ENCODE measurements at places on chromosomes 4 and X.

DNA sequence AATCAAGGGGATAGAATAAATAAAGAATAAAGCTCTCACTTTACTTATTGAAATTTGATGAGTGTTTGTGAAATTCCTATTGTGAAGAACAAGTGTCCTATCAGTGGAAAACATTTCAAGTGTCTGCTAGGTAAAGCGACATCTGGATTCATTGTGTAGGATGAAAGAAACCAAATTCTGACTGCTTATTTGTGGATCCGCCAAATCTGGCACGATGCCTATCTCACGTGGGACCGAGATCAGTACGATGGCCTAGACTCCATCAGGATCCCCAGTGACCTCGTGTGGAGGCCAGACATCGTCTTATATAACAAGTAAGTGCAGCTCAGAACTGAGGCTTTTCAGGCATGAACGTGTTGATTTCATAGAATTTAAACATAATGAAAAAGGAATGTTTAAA lies 1.9 kb downstream of the CHRNA9 start:
- DNase-seq, result no peak

DNA sequence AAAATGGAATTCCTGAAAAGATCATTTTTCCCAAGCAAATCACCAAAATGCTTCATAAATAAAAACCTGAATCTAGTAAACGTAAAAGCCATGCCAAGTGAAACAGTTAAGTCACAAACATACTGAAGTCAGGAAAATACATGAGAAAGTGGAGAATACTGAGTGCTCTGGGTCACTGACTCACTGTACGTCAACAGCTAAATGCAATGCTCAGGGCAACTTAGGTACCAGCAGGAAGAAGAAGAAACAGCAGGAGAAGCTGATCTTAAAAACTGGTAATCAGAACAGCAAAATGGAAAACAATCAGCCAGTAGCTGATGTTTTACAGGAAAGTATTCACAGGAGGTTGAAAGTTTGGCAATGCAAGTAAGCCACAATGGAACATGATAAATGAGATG lies 252.6 kb upstream of the ETNPPL start:
- no peak for DNase-seq

GRCh38 chr4:56708146-56708545 lies 27.1 kb upstream of the HOPX start:
- no peak for DNase-seq

GRCh38 chr4:151922811-151923210 lies 162.0 kb upstream of the GATB start:
- no peak for DNase-seq

DNA sequence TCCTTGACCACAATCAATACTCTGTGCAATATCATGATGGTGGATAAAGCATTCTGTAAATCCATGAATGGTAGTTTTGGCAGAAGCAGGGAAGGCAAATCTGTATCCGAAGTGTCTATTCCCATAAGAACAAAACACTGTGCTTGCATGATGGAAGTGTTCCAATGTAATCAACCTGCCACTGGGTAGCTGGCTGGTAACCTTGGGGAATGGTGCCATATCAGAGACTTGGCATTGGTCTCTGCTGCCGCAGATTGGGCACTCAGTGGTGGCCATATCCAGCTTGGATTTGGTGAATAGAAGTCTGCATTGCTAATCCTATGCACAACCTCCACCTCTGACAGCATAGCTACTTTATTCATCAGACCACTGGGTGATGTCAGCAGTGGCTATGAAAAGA lies 114.3 kb upstream of the EMCN start:
- no peak for DNase-seq

- DNase-seq, result no peak
These were observed 22.8 kb upstream of the CENPVL3 start for GRCh38 chrX:51641421-51642021.

- DNase-seq, result no peak
These were observed 52.1 kb upstream of the MTNR1A start for GRCh38 chr4:186607490-186607889.

DNA sequence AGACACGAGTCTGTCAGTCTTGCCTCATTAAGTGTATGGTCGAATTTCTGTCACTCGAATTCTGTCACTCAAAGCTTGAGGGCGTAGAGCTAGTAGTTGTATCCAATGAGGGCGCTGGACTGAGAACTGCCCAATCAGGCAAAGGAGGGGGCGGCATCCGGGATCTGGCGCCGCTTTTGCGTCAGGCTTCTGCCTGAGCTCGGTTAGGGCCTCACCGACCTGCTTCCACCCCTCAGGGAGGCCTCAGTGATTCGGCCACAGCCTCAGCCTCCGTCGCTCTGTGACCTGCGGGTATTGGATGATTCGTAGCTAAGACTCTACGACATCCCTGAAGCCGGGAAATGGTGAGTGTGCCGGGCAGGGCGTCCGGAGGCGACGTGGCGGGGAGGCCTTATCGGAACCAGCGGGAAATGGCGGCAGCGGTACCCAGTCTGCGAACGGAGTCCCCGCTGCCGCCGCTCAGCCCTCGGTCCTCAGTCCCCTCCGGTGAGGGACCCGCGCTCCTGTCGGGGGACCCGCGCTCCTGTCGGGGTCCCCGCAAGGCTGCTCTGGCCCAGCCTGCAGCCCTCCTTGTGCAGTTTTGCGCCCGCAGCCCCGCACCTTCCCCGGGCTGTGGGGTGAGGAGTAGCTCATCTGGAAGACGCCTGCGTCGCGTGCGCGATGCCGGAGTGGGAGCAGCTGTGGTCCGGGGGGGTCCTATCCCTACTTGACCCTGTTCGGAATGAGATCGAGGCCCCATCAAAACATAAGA lies 88.3 kb downstream of the ZNF718 start:
- no peak for DNase-seq

GRCh38 chr4:166252487-166253402 lies 379.7 kb downstream of the TLL1 start:
- DNase-seq, result no peak

DNA sequence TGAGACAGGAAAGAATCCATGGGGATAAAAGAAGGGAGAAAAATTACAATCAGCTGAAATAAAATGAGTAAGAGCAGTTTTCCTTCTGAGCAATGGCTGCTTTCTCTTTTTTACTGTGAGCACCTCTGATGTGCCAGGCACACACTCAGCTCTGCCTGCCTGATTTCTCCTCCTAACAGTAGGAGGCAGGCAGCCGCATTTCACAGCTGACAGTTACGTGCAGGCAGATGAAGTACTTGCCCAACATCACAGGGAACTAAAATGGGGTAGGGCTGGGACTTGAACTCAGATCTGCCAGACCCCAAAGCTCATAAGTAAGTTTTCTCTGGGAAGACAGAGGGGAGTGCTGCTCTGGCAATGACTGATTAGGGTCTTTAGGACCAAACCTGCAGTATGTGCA lies 54.6 kb downstream of the C4orf50 start:
- no peak for DNase-seq

- no peak for DNase-seq
These were observed 2162.1 kb upstream of the TENM3 start for GRCh38 chr4:180081072-180081471.

DNA sequence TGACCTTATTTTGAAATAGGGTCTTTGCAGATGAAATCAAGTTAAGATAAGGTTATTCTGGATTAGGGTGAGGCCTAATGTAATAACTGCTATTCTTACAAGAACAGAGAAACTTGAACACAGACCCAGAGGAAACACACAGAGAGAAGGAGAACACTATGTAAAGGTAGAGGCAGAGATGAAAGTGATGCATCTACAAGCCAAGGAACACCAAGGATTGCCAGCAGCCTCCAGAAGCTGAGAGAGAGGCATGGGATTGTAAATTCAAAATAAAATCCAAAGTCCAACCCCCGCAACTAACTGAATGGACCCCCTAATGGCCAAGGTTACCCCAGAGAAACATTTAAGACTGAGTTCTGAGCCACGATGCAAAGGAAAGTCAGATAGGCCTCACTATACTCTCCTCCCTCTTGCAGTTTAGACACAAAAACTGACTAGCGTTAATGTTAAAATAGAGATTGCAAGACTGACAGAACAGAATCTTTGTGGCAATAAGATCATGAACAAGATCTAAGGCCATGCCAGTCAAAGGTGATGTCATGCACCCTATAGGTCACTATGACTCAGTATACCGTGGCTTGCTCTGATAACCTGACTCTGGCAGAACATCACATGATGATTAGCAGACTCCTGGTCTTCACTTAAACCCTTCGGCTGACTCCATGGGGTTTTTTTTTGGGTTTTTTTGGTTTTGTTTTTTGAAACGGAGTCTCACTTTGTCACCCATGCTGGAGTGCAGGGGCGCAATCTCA lies 42.9 kb downstream of the DDX60L start:
- DNase-seq, result no peak

GRCh38 chrX:34918856-34919255 lies 23.7 kb upstream of the FAM47B start:
- no peak for DNase-seq

- no peak for DNase-seq
These were observed 5.7 kb upstream of the TADA2B start for GRCh38 chr4:7037425-7037824.

- DNase-seq, result no peak
These were observed 92.9 kb upstream of the EDNRA start for GRCh38 chr4:147388018-147388417.

GRCh38 chrX:69555481-69556041 lies 51.4 kb downstream of the NALF2 start:
- DNase-seq, result no peak
